ENCODE measurements at places on chromosomes 11 and 22. TPM values are rescaled to one million over a fixed set of nuclear protein-coding genes. Genes with fewer than 3 reads are reported as not detected.

DNA sequence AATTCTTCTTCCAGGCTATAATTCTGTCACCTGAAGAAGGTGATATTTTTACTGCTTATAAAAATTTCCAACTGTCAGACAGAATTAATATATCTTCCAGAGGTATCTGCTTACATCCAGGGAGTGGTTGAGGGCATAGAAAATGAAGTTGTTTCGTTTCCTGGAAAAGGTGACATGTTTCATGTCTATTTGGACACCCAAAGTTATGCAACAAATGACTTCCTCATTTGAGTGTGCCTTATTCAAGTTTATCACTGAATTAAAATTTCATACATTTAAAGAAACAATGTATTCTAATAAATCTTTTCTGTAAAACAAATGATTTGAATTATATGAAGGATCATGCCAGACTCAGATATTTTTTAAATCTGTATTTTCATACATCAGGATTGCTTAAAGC is 8.5 kb upstream of the GRAMD1B start:
- no peak for DNase-seq
- no peak overlapping the region for H3K27ac ChIP-seq
- peaks cover 51% of the 10 kb centered on the region for H3K27me3 ChIP-seq
- no peaks in the 10 kb centered on the region for H3K4me1 ChIP-seq
- H3K36me3 ChIP-seq, result no peaks in the 10 kb centered on the region

Gene FAM111B
- total RNA-seq, result 23.6 TPM

Gene TNNT3
- 0.41 TPM for total RNA-seq

DNA sequence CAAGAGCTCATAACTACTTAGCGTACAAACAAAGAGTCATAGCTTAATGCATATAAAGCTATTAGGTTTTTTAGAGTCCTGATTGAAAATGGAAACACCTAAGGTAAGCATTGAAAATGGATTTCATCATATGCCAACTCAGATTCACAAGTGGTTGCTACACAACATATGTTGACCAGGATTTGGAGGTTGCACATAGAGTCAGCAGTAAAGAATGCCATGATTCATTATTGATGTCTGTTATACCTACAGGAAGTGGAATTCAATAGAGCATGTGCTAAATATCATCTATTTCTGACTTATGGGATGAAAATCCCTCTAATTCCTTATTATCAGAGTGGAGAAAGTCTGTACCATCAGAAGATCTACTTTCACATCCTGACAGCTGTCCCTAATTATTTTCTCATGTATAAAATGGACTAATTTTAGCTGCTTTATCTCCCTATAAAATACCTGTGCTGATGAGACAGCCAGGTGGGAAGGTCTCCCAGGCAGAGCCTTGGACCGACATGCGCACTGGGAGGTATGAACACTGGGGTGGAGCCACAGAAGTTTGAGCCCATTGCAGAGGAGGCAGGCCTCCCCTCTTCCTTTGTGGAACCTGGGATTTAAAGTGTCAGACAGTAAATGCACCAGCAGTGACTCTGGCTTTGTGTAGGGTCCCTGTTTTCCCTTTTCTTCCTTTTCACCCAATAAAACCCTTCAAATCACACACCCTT is 204.2 kb downstream of the AASDHPPT start:
- no peaks in the 10 kb centered on the region for H3K27me3 ChIP-seq
- no peaks in the 10 kb centered on the region for H3K36me3 ChIP-seq
- DNase-seq, result peak; percentile 63
- H3K4me3 ChIP-seq, result no peak overlapping the region
- no peak overlapping the region for H3K27ac ChIP-seq

Gene OR8D1
- total RNA-seq, result not detected

Gene DNHD1
- 10.6 TPM for total RNA-seq

GRCh38 chr11:35478471-35479091 is 46.8 kb downstream of the PAMR1 start:
- no peaks in the 10 kb centered on the region for H3K36me3 ChIP-seq
- DNase-seq, result no peak
- H3K4me1 ChIP-seq, result no peaks in the 10 kb centered on the region
- H3K27me3 ChIP-seq, result peaks cover 4% of the 10 kb centered on the region
- no peak overlapping the region for H3K4me3 ChIP-seq

- peaks cover 3% of the 10 kb centered on the region for H3K4me1 ChIP-seq
- peak overlapping the region; percentile 0 for H3K27ac ChIP-seq
- H3K4me3 ChIP-seq, result no peak overlapping the region
- DNase-seq, result no peak
These were observed 79.5 kb downstream of the HORMAD2 start for GRCh38 chr22:30159561-30160353.

Gene FERMT3
- total RNA-seq, result 2.9 TPM

GRCh38 chr11:87254562-87254961 is 216.8 kb downstream of the TMEM135 start:
- no peak overlapping the region for H3K27ac ChIP-seq
- H3K4me3 ChIP-seq, result no peak overlapping the region
- no peaks in the 10 kb centered on the region for H3K4me1 ChIP-seq

DNA sequence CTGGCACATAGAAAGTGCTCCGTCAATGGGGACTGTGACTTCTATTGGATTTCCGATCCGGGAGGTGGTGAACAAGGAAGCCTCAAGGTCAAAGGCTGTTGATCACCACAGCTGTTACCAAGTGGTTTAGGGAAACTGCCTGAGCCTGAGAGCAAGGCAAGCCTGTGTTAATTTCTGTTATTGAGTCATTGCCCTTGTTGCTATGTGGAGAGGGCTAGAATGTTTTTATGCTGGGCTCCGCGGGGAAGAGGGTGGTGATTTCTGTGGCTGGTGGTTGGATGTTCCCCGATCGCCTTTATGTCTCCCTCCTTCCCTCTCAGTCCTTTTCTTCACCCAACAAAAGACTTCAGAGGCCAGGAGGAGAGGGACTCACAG is 108.5 kb upstream of the ALX4 start:
- peaks cover 3% of the 10 kb centered on the region for H3K27me3 ChIP-seq
- no peaks in the 10 kb centered on the region for H3K36me3 ChIP-seq
- DNase-seq, result no peak

- peak overlapping the region; percentile 93 for H3K27ac ChIP-seq
- H3K4me1 ChIP-seq, result peaks cover 93% of the 10 kb centered on the region
- no peak overlapping the region for H3K4me3 ChIP-seq
- no peaks in the 10 kb centered on the region for H3K36me3 ChIP-seq
These were observed 12.6 kb downstream of the WNT7B start for GRCh38 chr22:45964372-45964771.

- no peak for DNase-seq
- no peaks in the 10 kb centered on the region for H3K27me3 ChIP-seq
- H3K36me3 ChIP-seq, result no peaks in the 10 kb centered on the region
- H3K4me3 ChIP-seq, result peak overlapping the region; percentile 43
These were observed 22.4 kb upstream of the MYH9 start for GRCh38 chr22:36409911-36410756.

- no peak overlapping the region for H3K27ac ChIP-seq
- 0 out of 2 replicates have a peak, but pooled peaks cover 6% of the 10 kb centered on the region for H3K4me1 ChIP-seq
These were observed 78.6 kb upstream of the GRK3 start for GRCh38 chr22:25485626-25486545.

DNA sequence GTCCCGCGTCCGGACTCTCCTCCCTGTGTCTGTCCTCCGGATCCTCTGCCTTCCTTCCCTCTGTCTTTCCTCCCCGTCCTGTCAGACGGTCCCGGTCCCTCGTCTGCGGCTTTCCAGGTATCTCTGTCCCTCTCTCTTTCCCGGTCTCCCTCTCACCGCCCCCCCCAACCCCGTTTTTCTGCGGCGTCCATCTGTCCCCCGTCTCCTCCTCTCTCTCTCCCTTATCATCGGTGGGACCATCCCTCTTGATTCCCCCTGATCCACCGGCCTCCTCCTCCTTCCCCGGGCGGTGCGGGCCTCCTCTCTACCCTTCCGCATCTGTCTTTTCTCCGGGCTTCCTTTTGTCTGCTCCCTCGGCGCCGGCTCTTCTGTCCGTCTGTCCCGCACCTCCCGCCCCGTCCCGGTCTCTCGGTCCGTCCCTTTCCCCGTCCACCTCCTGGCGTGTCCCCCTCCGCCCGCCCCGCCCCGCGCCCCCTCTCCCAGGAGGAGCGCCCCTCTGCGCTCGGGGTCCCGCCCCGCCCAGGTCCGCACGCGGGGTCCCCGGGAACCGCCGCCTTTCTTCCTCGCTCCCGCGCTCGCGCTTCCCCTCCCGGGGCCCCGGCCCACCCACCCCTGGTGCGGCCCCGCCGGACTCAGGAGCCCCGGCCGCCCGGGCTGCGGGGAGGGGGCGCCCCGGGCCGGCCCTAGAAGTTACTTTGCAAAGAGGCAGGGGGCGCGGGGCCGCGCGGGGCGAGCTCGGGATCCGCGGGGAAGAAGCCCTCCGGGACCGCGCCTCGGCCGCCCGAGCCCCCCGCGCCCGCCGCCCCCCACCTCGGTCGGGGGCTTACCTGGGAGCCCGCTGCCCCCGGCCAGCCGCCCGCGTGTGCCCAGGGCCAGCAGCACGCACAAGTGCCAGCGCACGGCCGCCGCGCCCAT is 568 bp downstream of the SCUBE1 start:
- no peak for DNase-seq
- H3K4me1 ChIP-seq, result no peaks in the 10 kb centered on the region
- no peak overlapping the region for H3K27ac ChIP-seq
- H3K36me3 ChIP-seq, result no peaks in the 10 kb centered on the region

GRCh38 chr11:46377831-46378230 is 3.6 kb upstream of the MDK start:
- H3K4me3 ChIP-seq, result no peak overlapping the region
- peaks cover 13% of the 10 kb centered on the region for H3K4me1 ChIP-seq
- no peaks in the 10 kb centered on the region for H3K36me3 ChIP-seq
- DNase-seq, result no peak
- no peaks in the 10 kb centered on the region for H3K27me3 ChIP-seq

- peak overlapping the region; percentile 66 for H3K27ac ChIP-seq
- H3K4me1 ChIP-seq, result no peaks in the 10 kb centered on the region
- peak overlapping the region; percentile 62 for H3K4me3 ChIP-seq
- H3K27me3 ChIP-seq, result no peaks in the 10 kb centered on the region
- no peak for DNase-seq
These were observed 14.5 kb upstream of the CYTH4 start for GRCh38 chr22:37267661-37268413.

Measured in Panc1 (cell line).